ENCODE measurements at places on chromosomes 12 and 14.

DNA sequence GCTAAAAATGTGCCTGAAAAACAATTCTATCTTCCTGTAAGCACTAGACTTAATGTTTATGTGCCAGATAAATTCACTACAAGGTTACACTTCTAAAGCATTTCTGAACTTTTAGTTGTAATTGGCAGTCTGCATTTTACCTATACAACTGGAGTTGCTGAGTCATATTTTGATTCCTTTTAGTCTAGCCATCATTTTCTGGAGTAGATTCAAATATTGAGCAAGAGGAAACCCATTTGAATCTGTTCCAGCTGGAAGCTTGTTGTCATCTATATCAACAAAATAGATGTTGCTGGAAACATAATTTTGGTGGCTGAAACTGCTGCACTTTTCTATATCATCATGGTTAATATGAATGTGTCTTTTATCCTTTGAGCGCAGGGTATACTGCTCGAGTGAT is 122.2 kb upstream of the CCDC175 start:
- no peak for DNase-seq

- no peak for DNase-seq
Measured at GRCh38 chr12:106154751-106155273, 16.1 kb upstream of the NUAK1 start.

- DNase-seq, result no peak
Measured at GRCh38 chr14:21852061-21852664, 178.5 kb upstream of the OR4E1 start.

- DNase-seq, result no peak
Measured at GRCh38 chr14:79586989-79587598, 624.2 kb downstream of the DIO2 start.

DNA sequence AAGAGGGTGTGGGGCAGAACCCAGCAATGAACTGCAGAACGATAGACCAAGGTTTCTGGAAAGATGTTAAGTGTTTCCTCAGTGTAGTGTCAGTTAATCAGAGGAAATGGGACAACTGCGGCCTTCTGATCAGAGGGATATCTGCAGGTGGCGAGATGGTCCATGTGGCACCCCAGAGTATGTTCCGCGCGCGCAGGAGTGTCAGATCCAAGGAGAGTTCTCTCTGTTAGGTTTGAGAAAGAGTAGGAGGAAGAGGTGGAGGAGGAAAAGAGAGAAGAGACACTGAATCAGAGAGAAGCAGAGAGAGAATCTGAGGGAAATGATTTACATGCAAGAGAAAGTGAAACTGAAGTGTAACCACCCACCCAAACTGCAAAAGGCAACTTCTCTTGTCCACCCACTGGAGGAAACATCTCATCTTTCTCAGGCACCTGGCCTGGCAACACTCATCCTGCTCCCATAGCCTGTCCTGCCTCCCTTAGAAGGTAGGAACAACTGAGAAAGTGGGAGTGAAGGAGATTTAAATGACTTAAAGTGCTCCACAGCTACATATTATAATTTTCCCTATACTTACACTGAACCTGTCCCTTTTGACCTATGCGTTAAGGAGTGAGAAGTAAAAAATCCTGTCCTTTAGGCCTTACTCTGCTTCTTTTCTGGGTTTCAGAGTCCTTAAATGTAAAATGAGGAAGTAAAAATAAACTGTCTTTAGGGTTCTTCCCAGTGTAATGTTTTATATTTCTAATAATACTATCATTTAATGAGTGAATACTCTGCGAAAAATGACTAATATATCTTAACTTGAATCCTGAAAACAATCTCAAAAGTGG is 6.8 kb upstream of the TESPA1 start:
- no peak for DNase-seq

- peak; percentile 94 for DNase-seq
Measured at GRCh38 chr14:76917745-76918255, 91.6 kb downstream of the LRRC74A start.

DNA sequence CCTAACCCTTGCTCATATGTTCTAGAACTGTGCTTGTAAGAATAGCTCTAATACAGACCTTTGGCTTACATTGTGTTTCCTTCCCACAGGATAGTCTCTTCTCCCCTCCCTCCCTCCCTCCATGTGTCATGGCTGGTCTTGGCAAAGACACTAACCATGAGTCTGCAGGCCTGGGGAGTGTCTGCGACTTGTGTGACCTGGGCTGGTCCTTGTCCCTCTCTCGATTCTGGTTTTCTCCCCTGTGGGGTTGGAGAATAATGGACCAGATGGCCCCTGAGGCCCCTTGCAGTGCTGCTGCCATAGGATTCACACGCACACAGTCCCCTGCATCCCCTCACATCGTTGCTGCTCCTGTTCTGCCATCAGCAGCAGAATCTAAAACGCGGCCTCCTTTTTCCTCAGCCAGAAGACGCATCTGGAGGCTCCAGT is 30.3 kb downstream of the DEGS2 start:
- DNase-seq, result no peak

DNA sequence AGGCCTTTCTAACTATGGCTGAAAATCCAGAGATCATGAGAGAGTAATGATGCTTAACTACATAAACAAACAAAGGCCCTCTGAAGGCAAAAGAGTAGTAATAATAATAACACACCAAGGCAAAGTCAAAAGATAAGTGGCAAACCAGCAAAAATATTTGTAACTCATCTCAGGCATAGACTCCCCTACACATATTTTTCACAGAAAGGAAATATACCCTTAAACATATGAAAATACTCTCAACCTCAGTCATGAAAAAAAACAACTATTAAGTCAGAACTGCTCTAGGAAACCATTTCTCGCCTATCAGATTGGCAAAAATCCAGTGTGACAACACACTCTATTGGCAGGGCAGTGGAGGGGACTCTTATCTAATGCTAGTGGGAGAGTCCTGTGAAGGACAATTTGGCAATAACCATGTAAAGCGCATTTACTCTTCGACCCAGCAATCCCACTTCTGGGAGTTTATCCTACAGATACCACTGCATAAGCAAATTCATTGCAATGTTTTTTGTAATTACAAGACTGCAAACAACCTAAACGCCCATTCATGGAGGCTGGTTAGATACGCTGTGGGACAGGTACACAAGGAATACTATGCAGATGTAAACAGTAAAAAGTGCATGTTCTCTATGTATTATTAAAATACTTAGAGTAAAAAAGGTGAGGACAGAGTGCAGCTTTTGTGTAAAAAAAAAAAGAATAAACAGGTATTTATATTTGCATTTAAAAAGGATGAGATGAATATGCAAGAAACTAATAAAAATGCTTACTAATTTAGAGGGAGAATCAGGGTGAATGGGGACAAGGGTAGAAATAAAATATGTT is 26.0 kb upstream of the IL22 start:
- peak; percentile 19 for DNase-seq

GRCh38 chr14:90755661-90756304 is 60.4 kb downstream of the TTC7B start:
- no peak for DNase-seq

GRCh38 chr12:128694445-128694844 is 129.3 kb downstream of the SLC15A4 start:
- DNase-seq, result no peak

GRCh38 chr14:37247791-37248461 is 50.2 kb downstream of the MIPOL1 start:
- DNase-seq, result peak; percentile 22

DNA sequence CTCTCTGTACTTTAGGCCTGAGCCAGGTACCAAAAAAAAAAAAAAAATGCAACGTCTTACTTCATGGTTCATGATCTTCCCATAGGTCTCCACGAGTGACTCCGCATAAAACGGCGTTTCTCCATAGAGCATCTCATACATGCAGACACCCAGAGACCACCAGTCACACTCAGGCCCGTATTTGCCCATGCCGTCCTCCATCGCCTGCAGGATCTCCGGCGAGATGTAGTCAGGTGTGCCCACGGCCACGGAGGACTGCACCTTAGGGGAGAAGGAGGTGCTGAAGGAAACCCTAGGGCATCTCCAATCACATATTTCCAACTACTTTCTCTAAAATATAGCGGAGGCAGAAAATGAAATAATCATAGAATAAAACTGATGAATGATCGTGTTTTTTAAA is 61.0 kb downstream of the AMN start:
- DNase-seq, result no peak

DNA sequence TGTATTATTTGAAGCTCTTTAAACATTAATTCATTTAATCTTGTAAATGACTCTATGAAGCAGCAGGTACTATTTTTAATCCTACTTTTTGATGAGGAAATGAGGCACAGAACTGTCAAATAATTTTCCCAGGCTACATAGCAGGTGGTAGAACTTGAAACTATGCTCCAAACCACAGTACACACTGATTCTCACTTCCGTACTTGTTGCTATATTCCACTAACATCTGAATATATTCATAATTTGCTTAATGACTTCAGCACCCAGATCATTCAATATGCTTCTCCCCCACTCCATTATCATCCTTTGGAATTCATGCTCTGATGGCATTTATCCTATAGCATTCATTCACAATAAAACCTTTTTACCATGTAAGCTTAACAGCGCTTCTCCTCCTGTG is 4.9 kb downstream of the ERGIC2 start:
- DNase-seq, result no peak

- no peak for DNase-seq
Measured at GRCh38 chr14:77265561-77266335, 5.3 kb downstream of the NGB start.

- no peak for DNase-seq
Measured at GRCh38 chr14:24834956-24835355, 201.0 kb upstream of the GZMB start.

DNA sequence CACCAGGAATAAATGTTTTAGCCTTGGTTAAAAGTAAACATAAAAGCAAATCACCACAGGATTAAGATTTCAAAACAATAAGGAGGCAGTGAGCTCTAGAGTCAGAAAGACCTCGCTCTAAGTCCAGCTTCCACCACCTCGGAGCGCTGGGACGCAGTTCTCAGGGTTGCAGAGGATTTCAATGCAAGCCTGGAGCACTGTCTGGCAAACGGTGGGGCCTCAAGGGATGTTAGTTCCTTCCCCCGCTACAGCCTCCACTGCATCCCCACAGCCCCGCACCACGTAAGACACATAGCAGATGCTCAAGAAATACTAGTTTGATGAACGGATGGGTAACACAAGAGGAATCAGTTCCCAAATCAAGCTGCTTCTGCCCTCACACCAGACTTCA is 39.3 kb upstream of the TMCC3 start:
- no peak for DNase-seq

DNA sequence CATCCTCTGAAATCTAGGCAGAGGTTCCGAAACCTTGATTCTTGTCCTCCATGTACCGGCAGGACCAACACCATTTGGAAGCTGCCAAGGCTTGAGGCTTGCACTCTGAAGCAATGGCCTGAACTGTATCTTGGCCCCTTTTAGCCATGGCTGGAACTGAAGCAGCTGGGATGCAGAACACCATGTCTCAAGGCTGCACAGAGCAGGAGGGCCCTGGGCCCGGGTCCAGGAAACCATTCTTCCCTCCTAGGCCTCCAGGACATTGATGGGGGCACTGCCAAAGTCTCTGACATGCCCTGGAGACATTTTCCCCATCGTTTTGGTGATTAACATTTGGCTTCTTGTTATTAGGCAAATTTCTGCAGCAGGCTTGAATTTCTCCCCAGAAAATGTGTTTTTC is 198.7 kb downstream of the EFCAB11 start:
- DNase-seq, result no peak

- DNase-seq, result no peak
Measured at GRCh38 chr14:98114122-98114895, 1157.7 kb downstream of the BCL11B start.

DNA sequence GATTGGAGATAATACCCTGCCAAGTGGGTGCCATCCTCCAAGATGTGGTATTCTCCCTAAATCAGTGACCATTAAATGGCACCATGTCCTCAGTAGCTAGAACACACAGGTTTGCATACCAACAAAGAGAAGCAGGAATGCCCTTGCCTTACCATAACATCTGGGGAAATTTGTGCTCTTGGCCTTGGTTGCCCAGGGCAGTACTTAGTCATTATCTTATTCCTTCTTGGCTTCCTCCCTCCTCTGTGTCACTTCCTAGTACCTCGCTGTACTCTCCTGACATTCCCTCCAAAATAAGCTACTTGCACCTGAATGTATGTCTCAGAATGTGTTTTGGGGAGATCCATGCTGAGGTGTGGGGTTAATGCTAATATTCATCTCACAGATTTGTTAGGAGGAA is 43.4 kb downstream of the GPR65 start:
- no peak for DNase-seq

GRCh38 chr12:116091579-116091978 is 185.9 kb downstream of the MED13L start:
- DNase-seq, result no peak

DNA sequence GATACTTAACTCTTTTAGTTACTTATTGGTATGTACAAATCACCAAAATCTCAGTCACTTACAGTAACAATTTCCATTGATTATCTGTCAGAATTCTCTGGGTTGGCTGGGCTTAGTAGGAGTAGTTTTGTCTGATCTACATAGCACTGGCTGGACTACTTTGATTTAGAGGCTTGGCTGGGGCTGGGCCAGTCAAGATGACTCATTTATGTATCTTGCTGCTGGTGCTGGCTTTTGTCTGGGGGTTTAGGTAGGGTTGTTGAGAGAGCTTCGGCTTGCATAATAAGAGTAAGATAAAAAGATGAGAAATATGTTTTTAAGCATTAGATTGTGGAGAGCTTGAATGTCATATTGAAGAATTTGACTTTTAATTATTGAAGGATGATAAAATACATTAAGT is 1093.7 kb downstream of the SLC6A15 start:
- DNase-seq, result no peak

DNA sequence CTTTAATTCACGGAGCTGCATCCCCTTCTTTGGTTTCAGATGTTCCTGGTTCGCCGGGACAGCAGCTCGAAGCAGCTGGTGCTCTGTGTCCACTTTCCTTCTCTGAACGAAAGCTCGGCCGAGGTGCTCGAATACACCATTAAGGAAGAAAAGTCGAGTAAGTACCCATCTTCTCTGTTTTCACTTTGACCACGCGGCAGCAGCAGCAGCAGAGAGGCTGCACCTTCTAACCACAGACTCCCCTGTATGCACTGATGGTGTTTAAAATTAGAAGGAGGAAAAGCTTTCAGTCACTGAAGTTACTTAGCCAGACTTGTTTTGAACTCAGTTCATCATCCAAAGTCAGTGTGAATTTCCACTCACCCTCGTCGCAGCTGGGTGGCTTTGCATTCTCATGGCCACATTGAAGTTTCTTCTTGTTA is 63.8 kb downstream of the RIN3 start:
- no peak for DNase-seq

GRCh38 chr12:26034371-26035142 is 76.1 kb downstream of the RASSF8 start:
- DNase-seq, result no peak

DNA sequence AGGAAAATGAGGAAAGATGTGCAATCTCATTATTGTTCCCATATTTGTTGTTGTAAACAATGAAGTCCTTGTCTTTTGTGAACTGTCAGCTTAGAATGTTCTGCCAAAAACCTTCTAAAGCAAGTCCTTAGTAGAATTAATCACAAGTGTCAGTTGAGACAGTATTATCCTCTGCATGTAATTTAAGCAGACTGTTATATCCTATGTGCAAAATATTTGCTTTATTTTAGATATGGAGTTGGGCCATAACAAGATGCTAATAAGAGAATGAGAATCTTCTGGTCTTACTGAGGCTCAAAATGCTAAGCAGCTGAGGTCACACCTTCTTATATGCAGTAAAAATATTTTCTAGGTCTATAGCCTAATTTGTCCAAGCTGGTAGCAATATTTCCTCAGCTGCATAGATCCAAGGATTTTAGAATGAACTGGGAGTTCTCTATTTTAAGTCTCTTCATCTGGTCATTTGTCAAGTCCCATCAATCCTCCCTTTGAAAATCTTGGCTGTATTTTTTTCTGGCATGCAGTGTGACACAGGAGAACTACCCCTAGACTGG is 222.3 kb upstream of the NAV3 start:
- no peak for DNase-seq
